ENCODE measurements at places on chromosomes 6 and 20.

- DNase-seq: no peak
Measured at GRCh38 chr6:14718861-14719260, 527.0 kb upstream of the JARID2 start.

- DNase-seq: no peak
Measured at GRCh38 chr6:37316071-37316470, 37.7 kb upstream of the RNF8 start.

GRCh38 chr20:1891263-1892118, 3.7 kb upstream of the SIRPA start:
- DNase-seq: no peak

DNA sequence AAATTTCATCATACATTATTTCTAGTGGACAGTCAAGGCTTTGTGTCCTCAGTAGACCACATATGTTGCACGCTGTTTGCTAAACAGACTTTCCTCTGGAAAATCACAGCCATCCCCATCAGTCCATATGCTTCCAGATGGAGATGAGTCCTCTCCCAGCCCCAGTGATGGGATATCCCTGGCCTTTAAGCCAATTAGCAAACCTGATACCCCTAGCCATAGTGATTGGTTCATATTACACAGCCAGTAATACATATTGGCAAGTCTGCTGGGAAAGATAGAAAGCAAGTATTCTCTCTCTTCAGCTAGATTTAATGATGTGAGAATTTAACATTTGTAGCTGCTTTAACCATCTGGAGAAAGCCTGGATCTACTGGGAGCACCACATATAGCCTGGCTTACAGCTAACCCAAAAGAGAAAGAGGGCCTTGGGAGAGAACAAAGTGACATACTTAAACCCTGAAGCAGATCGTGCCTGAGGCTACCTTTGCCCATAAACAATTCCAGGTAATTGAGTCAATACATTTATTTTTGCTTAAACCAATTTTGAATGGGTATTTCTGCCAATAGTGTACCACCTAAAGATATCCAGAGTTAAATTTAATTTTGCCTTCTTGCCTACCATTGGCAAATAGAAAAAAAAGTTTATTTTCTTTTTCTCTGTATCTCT, 103.5 kb upstream of the HIVEP1 start:
- no peak for DNase-seq

- no peak for DNase-seq
Measured at GRCh38 chr20:36237477-36237876, 1.2 kb downstream of the AAR2 start.

DNA sequence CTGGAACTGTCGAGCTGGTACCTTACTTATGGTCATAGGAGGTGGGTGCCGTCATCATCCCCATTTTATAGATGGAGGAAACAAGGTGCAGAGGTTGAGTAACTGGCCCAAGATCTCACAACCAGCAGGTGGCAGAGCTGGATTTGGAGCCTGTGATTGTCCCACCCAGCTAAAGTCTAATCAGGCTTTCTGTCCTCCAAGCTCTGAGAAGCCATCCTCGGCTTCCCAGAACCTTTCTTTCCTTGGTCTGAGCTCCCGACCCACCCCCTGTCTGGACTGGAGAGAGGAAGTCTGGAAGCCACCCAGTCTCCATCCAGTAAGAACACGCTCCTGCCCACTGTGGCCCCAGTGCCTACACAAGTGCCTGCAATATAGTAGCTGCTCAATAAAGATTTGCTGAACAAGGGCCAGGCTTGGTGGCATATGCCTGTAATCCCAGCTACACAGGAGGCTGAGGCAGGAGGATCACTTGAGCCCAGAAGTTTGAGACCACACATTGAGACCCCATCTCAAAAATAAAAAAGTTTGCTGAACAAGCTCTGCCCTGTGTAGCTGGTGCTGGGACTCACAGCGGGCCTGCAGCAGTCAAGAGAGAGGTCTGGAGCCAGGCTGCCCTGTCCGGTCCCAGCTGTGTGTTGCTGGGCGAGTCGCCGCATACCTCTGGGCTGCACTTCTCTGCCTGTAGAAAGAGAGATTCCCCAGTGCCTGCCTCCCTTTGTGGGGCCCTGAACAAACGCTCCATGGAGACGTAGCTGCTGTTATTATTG, 32.5 kb upstream of the DLGAP4 start:
- no peak for DNase-seq

DNA sequence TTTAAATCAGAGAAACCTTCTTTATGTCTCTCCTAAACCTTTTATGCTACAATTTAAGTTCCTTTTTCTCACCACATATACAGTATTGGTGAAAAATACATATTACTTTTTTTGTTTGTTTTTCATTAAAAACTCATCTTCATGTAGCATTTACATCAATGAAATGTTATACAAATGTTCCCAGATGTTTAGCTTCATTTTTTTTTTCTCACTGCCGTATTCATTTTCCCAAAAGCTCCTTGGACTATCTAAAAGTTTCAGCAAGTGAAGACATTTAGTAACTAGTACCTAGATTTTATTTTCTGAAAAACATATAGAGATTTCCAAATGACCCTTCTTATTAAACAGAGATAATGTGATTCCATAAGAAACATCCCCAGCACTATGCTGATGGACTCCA, 128.9 kb downstream of the BMP5 start:
- DNase-seq: no peak

GRCh38 chr20:42125426-42125825, 507.2 kb upstream of the CHD6 start:
- DNase-seq: no peak

DNA sequence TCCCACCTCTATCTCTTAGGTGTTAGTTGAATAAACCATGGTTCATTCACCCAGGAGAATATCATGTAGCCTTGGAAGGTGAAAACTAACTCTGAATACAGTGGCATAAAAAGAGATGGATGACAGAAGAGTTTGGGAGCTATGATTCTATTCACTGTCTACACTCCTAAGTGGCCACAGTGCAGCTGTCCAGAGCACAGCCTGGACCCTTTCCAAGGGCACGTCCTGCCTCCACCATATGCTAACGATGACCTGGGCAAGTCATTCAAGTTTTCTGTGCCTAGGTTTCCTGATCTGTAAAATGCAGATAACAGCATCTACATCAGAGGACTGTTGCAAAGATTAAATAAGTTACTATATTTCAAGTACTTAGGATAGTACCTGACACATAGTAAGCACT, 314.1 kb downstream of the PTPRT start:
- no peak for DNase-seq

- DNase-seq: no peak
Measured at GRCh38 chr6:170295510-170296422, 4.9 kb upstream of the DLL1 start.

DNA sequence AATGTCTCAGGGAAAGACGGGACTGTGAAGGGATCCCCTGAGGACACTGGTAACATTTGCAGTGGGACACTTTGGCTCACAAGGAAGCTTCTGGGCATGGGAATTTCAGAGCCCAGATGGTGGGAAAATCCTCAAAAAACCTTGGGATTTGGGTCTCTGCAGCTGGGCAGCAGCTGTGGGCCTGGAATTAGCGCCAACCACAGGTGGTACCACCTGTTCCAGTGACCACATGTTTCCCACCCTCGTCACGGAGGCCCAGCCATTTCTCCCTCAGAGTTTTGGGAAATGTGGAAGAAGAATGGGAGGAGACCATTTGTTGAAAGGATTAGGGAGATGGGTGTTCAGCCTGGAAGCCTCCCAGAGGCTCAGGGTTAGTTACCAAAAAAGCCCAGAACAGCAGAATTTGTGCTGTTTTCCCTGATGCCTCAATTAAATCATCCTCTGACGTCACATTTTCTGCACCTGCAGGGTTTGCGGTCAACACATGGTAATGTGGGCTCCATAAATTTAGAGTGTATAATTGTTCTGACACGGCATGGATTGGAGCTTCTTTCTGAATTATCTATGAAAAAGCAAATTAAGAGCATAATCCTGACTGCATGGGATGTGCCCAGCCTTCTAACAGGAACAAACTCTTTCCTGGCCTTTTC, 34.4 kb downstream of the EDN3 start:
- no peak for DNase-seq

DNA sequence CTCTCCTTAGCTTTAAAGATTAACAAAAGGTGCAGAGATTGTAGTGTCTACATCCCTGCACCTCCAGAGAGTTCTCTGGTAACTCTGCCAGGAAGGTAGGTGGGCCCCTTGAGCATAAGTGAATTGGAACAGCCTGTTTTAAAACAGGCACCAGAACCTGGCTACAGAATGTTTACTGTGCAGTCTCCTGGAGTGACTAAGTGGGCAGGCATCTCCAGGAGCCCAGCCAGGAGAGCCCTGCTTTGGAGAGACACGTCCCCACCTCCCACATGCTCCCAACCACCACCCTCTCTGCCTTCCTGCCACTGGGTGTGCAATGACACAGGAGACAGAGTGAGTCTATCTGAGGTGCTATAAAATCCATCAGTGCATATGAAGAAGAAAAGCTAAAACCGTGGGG, 110.3 kb upstream of the EYA4 start:
- DNase-seq: no peak

DNA sequence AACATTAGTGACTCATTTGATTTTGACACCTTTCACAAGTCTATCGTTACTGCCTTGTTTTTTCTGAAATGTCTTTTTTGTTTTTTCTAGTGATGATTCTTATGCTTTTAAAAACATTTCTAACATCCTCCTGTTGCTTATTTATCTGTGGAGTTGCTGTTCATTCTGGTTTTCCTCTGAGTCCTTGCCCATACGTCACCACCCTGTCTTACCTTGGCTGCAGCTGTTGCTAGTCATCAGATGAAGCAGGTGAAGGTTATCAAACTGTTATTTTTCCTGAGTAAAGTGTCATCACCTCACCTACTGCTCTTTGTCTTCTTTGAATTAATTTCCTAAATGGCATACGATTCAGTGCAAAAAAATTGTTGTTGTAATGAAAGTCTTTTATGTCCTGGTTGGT, 376.6 kb downstream of the GRIK2 start:
- DNase-seq: no peak

DNA sequence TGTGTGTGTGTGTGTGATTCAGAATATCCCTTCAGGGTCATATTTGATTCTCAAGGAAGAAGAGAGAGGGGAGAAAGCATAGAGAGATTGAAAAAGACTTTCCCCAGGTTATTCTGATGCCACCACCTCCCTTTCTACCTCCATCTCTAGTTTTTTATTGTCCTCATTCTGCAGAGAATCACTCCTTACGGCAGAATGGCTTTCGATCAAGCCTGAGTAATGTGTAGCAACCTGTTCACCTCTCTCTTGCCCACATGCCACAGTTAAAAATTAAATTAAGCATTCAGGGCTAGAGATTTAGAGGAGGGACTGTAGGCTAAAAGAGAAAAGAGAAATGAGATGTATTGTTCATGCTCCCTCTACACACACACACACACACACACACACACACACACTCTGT, 18.1 kb downstream of the KLHL32 start:
- DNase-seq: no peak

DNA sequence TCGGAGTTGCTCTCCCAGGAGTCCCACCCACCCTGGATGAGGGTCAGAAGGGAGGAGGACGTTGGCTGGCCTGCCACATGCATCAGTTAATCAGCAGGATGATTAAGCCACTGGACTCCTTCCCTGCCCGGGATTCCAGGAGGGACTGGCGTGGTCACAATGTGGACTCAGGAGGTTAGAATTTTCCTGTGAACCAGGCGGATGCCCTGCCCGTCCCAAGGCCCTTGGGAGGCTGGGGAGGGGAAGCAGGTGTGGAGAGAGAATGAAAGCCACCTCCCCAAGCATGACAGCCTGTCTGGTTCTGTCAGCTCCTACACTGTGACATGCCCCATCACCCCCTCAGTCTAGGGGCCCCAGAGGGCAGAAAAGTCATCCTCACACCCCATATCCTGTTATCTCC, 11.6 kb upstream of the ITPR3 start:
- DNase-seq: no peak

- DNase-seq: no peak
Measured at GRCh38 chr6:56911847-56912246, 43.1 kb upstream of the BEND6 start.

- no peak for DNase-seq
Measured at GRCh38 chr6:79631693-79632172, 604 bp downstream of the SH3BGRL2 start.

- DNase-seq: no peak
Measured at GRCh38 chr6:5617179-5617578, 355.9 kb downstream of the FARS2 start.

DNA sequence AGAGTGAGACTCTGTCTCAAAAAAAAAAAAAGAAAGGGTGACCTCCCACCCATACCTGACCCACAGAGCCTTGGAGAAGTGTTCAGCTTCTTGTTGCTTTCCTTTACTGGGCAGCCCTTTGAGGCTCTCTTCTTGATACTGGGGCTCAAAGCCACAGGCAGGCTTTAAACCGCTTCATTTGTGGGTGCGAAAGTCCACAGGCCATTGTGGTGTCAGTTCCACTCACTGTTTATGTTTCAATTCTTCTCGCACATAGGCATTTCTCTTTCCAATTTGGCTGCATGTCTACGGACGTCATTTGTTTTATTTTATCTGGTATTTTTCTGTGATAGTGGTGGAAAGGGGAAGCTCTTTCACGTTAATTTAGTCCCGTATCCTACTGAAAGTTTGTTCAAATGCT, 34.6 kb downstream of the PPARD start:
- no peak for DNase-seq

All from NCI-H1417 treated with DMSO at 0.1 percent for 48 hours (cell line).